ENCODE measurements at places on chromosomes 4 and X. TPM values are rescaled to one million over a fixed set of nuclear protein-coding genes. Genes with fewer than 3 reads are reported as not detected.

- peak; percentile 69 for DNase-seq
Observed at GRCh38 chrX:114611018-114611619, 27.2 kb downstream of the HTR2C start.

GRCh38 chrX:16087076-16087475 lies 36.3 kb upstream of the GRPR start:
- DNase-seq, result peak; percentile 1

GRCh38 chr4:142984871-142985585 lies 138.9 kb upstream of the INPP4B start:
- DNase-seq, result peak; percentile 18

DNA sequence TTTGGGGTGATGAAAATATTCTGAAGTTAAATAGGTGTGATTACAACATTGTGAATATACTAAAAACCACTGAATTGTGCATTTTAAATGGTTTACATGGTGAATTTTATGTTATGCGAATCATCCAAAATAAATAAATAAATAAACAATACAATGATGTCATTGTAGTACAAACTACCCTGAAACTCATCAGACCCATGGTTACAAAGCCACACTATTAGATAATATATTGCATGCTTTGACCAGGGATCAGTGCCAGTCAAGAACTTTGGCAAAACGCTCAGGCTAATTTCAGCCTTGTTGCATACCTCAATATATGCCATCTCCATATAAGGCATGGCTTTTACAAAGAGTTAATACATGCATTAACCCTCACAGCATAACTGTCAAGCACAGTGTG lies 45.5 kb upstream of the XIAP start:
- no peak for DNase-seq

- peak; percentile 46 for DNase-seq
Observed at GRCh38 chr4:42995343-42995944, 102.9 kb downstream of the GRXCR1 start.

DNA sequence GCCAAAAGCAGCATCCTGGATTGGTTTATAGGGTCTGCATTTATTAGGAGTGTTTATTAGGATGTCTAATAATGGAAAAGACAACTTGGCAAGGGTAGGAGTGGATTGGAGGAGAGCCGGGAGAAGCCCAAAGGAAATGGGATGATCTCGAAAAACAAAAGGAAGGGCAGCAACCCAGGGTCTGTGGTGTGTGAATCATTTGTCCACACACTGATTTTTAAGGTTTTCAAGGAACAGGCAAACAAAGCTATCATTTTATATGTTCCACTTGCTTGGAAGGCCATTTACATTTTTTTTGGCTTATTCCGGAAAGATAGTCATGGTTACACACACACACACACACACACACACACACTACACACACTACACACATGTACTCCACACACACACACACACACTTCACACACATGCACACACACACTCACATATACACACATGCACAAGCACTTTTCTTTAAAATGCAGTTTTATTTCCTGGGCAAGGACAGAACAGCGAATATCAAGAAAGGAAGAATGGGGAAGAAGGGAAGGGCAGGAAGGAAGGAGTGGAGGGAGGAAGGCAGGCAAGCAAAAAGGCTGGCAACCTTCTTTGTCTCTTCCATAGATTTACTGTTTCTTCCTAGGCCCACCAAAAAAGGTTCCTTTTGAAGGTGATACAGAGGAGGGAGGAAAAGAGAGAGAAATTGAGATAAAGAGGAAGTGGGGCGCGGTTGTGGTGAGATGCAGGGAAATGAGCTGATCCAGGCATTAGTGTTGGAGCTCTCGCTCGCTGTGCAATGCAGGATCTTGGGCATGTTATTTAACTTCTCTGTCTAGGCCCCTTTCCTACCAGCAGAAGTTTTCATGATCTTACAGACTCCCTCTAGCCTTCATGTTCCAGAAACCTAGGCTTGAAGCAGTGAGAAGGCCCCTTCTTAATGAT lies 88.6 kb upstream of the MAML3 start:
- DNase-seq, result no peak

DNA sequence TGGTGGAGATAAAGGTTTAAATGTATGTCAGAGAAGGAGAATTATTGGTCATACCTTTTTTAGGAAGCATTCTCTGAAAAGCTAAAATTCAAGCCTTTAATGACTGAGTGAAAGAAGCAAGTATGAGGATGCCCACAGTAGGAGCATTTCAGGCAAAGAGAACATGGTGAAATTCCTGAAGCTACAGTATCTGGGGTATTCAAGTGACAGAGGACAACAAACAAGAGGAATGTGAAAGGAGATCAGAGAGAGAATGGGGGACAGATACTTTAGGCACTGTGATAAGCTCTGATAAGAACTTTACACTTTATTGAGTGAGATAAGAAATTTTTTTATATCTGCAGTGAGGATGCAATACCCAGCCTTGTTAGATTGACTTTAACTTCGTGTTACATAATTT lies 621.3 kb upstream of the AGA start:
- no peak for DNase-seq

GRCh38 chrX:20463296-20464075 lies 196.8 kb upstream of the RPS6KA3 start:
- no peak for DNase-seq

DNA sequence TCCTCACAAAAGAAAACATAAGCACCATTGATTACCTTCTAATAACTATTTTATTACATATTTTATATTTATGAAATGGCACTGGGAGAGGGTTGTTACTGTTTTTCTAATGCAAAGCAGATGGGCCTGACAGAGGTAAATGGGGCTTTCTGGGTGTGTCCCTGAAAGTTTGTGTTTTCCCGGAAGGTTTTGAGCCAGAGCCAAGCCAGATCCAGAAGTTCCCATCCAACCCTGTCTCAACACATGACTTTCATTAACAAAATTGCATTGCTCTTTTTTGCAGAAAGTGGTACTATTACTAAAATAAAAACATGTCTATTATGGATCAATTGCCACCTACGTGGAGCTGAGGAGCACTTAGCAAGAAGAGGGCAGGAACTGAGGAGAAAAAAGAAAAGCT lies 181.3 kb downstream of the RAB28 start:
- peak; percentile 74 for DNase-seq

The KCND1 gene
- 0.81 TPM for total RNA-seq

The DUSP9 gene
- not detected for total RNA-seq
